ENCODE measurements at places on chromosomes 6 and 20.

DNA sequence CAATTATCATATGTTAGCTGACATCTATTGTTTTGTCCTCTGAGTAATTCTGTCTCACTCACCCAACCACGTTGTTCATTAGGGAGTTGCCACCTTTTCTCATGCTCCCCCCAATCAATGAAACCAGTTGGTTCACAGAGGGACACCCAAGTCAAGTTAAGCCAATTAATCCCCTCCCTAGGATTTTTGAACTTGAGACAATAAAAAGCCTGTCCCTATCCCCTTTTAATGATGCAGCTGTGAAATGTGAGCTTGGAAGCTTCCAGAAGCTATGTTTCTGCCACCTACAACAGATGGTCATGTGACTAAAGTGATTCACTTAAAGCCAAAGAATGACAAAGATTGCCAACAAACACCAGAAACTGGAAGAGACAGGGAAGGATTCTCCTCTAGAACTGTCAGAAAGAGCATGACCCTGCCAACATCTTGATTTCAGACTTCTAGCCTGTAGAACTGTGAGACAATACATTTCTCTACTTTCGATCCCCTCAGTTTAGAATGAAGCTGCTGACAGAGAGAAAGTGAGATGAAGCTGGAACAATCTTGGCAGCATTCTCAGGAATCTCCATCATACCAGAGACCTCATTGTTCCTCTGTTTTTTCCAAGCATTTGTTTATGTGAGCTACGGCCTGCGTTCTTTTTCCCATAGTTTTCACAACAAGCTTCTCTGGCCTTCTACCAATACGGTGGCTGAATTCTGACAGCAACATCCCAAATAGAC is 57.8 kb upstream of the TPD52L1 start:
- no peak for DNase-seq

GRCh38 chr6:122886481-122886880 is 97.4 kb downstream of the SMPDL3A start:
- DNase-seq = no peak

DNA sequence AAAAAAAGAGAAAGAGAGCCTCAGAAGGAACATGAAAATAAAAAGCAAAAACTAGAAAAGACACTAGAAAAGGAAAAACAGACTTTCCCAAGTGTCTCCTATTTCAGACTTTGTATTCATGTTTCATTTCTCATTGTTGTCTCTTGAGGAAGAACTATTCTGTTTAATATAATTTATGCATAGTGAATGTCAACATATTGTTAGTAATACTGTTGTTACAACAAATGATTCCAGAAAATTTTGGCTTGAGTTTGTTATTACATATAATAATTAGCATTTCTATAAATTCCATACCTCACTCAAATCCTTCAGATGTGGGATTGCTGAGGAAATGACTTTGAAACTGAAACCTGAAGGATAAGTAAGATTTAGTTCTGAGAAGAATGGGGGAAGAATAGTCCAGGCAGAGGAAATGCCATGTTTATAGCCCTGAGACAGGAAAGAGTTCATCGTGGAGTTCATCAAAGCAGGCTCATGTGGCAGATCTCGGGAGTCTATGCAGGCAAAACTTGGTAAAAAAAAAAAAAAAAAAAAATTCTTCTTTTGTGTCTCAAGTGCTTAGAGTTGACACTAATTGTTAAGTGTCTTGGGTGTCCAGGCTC is 53.1 kb upstream of the EIF2S2 start:
- no peak for DNase-seq

DNA sequence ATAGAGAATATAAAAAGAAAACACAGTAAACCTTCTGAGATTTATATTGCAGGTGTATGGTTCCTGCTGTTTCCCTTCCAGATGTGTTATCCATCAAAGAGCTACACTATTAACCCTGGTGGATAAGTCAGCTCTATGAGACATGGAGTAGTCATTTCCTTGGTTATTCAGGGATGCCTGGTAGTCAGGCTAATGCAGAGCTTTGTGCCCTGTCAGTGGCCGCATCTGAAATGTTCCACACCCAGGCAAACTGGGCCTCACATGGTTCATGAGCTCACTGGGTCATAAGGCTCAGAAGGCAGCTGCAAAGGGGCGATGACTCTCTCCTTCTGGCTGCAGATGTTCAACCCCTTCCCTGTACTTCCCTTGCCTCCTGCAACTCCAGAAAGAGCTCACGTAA is 473.6 kb downstream of the EPHA7 start:
- DNase-seq = no peak

DNA sequence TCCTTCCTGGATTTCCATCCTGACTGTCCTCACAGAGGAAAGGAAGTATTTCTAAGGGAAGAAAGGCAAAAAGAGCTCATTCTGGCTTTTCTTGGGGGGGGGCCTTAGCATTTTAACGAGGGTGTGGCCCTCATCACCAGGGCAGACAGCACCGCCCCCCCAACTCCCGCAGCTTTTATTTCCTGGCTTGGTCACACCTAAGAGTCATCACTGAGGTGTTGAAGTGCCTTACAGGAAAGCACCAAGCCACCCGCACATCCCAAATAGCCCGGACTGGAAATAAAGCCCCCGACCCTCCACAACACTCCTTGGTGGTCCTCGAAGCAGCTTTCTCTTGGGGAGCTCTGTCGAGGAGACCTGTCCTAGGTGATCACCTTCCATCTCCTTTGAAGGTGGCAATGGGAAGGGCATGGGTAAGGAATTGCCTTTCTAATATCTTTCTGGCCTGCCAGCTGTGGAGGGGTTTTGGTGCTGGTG is 1.3 kb downstream of the PTK7 start:
- no peak for DNase-seq

DNA sequence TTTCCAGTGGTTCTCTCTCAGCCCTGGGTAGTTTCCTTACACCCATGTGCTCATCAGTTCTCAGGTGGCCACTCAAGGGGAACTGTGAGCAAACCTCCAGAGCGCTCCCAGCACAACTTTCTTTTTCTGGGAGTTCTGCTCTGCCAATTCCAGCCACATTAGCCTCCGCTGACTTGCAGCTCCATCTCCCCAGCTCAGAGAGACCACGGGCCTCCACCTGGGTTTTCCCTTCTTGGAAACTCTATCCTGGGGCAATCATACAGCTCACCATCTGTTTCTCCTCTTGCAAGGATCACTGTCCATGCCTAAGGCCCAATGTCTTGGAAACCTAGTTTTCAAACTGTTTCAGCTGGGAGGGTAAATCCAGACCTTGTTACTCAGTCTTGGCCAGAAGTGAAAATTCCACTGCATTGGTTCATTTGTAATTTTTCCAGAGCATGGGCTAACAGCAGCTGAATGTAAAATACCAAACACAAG is 129.9 kb downstream of the EYA2 start:
- DNase-seq = no peak

- DNase-seq = no peak
Observed at GRCh38 chr6:119628691-119629594, 279.4 kb upstream of the MAN1A1 start.

DNA sequence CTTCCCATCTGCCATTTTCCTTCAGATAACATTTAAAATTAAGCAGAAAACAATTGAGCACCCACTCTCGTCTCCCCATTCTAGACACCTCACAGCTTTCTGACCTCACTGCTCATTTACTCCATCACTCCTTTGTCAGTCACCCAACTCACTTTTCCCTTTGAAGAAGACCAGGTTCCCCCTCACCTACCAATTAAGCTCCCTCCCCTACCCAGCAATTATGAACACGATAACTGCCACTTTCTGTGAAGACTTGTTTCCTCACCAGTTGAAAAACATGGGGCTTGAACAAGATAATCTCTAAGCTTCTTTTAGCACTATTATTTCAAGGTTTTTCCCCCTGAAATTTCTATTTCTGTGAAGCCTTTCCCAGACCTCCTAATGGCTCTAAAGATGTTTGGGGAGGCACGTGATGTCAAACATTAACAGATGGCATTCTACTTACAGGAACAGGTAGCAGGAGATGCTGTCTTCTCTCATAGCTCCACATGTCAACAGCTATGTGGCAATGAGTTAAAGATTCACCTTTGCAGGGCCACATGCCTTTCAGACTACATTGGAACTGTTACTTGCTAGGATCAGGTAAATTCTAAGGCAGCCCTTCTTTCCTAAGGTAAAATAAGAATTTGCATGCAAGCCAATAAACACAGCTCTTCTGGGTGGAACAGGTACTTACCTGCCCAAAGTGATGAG is 24.8 kb upstream of the SLA2 start:
- DNase-seq = no peak

GRCh38 chr6:166581091-166581511 is 5.4 kb downstream of the RAMACL start:
- DNase-seq = no peak

DNA sequence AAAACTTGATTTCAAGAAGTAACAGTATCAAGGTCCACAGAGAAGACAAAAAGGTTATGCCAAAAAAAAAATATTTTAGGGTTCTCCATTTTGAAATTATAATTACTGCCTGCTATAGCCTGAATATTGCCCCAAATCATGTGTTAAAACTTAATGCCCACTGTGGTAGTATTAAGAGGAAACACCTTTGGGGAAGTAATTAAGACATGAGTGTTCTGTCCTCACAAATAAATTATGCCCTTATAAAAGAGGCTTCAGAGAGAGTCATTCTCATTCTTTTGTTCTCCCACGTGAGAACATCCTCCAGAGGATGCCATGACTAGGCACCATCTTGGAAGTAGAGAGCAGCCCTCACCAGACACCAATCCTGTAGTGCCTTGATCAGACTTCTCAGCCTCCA is 66.2 kb downstream of the GMDS start:
- no peak for DNase-seq

GRCh38 chr20:57399587-57400155 is 8.5 kb downstream of the RBM38 start:
- no peak for DNase-seq

- DNase-seq = peak; percentile 44
Observed at GRCh38 chr20:6051505-6051904, 2.4 kb downstream of the LRRN4 start.

DNA sequence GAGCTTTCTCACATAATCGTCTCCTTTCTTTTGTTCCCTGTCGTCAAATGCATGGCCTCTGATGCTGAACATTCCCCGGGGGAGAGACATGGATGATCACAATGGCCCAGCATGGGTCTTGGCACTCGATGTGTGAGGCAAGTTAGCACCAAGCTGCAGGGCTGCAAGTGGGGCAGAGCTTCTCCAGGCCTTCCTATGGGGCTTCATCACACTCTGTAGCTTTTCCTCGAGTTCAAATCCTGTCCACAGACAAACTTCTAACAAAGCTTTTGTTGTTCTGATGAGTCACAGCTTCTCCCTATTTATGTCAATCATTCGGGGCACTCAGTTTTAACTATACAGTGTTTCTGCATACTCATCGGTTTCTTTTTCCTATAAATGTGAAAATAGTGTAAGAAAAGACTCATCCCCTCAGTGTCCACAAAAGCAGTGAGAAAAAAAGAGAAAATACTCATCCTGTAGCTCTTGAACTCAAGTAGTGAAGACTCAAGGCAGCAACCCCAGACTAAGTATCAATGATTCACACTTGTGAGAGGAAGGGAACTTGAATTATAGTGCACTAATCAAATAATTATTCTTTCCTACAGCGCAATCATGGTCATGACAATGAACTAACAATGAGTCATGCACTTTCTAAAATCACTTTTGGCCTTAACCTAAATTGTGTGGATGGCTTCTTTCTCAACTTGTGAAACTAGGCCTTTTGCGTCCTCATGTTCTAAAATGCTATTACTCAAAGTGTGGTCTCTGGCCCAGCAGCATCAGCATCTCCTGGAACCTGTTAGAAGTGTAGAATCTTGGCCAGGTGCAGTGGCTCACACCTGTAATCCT is 68.4 kb upstream of the NOX3 start:
- no peak for DNase-seq

DNA sequence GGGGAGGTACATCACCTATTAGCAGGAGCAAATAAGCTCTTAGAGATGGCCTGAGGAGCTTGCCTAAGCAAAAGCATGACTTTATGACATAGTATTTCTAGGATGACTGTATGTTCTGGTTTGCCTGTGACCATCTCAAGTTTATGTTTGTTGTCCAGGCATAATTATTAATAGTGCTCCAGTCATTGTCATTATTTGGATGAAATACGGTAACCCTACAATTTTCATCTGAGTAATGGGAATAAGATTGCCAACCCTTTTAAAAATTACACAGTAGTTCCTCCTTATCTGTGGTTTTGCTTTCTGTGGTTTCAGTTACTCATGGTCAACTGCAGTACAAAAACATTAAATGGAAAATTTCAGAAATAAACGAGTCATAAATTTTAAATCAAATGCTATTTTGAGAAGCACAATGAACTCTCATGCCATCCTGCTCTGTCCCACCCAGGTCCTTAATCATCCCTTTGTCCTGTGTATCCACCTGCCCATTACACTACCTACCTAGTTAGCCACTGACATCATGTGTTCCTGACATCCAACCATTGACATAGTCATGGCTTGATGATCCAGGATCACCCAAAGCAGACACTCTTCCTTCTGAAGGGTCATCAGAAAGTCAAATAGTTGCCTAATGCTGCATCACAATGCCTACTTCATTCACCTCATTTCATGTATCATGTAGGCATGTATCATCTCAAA is 27.0 kb upstream of the TFB1M start:
- DNase-seq = no peak

Data from amniotic stem cell (primary cell).